Lower leg skin (tissue), 4 donors: ENCODE measurements at places on chromosomes 6 and 20.

GRCh38 chr6:19013026-19013705 is 626.0 kb downstream of the RNF144B start:
- no peak for DNase-seq

GRCh38 chr6:150144294-150144868 is 1.5 kb downstream of the PPP1R14C start:
- DNase-seq = no peak

DNA sequence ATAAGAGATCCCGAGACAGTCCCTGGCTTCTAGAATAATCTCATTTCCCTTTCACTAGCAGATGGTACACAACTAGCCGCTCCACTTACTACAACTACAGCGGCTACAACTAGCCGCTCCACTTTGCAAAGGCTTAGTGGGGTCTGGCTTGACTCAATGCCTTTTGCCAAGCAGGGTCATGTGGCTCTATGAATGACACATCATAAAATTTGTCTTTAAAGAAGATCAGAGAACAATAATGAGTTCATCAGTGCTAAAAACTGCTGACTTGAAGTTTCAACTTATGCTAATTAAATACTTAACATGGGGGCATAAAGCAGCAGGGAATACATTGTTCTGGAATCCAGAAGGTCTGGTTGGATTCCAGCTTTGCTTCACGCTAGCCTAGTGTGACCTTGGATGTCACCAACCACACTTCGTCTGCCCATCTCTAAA is 2.0 kb upstream of the MICAL1 start:
- no peak for DNase-seq

DNA sequence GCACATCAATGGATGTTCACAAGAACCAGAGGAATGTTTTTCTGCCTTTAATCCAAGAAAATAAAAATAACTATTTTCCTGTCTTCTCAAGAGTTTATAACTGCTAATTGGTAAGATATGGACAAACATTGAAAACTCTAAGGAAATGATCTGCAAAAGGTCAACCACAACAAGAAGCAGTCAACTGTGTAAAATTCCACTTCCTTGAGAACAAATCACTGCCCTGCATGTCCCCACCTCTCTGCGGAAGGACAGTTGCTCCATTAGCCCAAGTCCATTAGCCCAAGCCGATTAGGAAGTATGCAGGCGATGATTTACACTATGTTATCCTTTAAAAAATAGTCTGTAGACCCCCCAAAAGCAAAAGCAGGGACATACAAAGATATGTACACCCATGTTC is 27.6 kb downstream of the SLC22A23 start:
- DNase-seq = no peak

DNA sequence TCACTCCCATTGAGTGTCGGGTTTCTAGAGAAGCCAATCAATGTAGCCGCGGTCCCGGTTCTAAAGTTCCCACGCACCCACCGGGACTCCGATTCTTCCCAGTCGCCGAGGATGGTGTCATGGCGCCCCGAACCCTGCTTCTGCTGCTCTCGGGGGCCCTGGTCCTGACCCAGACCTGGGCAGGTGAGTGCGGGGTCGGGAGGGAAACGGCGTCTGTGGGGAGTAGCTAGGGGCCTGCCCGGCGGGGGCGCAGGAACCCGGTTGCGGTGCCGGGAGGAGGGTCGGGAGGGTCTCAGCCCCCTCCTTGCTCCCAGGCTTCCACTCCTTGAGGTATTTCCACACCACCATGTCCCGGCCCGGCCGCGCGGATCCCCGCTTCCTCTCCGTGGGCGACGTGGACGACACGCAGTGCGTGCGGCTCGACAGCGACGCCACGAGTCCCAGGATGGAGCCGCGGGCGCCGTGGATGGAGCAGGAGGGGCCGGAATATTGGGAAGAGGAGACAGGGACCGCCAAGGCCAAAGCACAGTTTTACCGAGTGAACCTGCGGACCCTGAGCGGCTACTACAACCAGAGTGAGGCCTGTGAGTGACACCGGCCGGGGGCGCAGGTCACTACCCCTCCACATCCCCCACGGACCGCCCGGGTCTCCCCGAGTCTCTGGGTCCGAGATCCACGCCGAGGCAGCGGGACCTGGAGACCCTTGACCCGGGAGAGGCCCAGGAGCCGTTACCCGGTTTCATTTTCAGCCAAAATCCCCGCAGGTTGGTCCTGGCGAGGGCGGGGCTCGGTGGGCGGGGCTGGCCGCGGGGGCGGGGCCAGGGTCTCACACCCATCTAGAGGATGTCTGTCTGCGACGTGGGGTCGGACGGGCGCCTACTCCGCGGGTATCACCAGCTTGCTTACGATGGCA is 35.2 kb upstream of the HLA-G start:
- DNase-seq = peak; percentile 92

GRCh38 chr6:148440877-148441453 is 98.3 kb downstream of the SASH1 start:
- peak; percentile 94 for DNase-seq

DNA sequence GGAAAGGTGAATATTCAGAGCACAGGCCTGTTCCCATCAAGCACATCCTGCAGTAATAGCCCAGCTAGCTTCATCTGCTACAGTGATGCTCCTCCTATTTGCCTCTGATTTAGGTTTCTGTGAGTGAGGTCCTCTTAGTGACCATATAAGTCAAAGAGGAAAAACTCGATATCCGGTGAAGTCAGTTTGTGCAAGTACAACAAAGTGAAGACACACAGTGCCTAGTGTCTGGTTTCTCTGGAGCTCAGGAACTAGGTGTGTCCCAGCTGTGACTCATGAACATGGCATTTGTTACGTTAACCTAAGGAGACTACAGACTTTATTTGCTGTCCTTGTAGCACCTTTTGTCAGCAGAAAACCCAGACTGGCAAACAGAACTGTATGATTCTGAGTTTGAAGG is 33.9 kb downstream of the EDN1 start:
- no peak for DNase-seq

DNA sequence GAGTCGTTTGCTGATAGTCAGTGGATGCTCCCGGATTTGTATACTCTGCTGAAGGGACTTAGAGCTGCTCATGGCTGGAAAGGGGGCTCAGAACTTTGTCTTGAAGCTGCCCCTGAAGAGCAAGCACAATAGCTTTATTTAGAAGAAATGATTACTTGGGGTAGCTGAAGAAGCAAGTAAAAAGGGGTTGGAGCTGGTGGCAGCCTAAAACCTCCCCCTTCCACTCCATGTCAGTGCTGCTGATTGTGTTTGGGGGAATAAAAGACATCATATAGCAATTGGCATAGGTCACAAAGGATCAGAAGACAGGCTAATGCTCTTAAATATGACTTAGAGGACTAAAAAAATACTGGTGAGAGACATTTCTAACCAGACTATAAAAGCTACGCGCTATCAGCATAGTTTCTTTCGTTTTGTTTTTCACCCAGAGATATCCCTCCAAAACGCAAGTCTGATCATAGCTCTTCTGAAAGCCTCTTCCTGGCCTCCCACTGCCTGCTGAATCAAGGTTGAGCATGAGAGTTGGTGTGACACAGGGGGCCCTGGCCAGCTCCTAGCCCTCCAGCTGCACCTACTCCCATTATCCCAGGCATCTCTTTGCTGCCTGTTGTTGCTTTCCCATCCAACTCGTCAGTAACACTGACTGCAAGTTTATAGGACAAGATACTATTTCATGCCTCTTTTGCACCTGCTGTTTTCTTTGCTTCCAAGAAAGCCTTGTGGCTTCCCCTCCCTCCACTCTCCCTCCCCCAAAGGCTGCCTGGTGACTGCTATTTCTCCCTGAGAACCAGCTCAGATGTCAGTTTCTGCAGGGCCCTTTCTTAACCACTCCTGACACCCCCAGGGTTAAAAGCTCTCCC is 33.9 kb upstream of the SGK1 start:
- DNase-seq = no peak

DNA sequence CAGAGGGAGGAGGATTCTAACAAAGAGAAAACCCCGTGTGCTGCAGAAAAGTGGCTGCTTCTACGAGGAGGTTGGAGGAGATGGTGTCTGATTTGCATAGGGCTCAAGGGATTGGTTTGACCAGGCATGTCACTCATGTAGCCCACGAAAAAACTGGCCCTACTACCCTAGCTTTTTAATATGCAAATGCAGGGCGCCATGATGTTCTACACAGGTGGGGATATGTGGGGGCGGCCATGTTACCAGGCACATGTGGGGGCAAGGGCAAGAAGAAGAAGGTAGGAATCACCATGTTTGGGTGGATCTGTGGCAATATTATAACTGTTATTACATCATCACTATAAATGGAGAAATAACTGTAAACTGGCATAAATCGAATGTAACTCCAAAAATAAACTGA is 9.9 kb downstream of the KIAA1755 start:
- no peak for DNase-seq

- no peak for DNase-seq
Measured at GRCh38 chr20:55596431-55596830, 408.9 kb downstream of the CBLN4 start.

GRCh38 chr20:1802385-1803060 is 92.7 kb upstream of the SIRPA start:
- DNase-seq = peak; percentile 92

GRCh38 chr6:4849226-4850022 is 73.2 kb downstream of the CDYL start:
- DNase-seq = no peak

DNA sequence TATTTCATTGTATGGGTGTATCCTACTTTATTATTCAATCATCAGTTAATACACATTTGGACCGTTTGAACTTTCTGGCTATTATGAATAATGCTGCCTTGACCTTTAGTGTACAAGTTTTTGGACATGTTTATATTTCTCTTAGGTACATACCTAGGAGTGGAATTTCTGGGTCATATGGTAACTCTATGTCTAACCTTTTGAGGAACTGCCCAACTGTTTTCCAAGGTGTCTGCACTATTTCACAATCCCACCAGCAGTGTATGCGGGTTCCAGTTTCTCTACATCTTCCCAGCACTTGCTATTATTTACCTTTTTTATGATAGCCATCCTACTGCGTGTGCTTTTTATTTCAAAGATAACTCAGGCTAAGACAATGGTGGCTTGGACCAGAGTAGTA is 14.3 kb upstream of the SLC13A3 start:
- no peak for DNase-seq

- no peak for DNase-seq
Measured at GRCh38 chr20:48822879-48823385, 4.9 kb downstream of the PREX1 start.

GRCh38 chr6:20021795-20022194 is 184.6 kb downstream of the ID4 start:
- DNase-seq = no peak

DNA sequence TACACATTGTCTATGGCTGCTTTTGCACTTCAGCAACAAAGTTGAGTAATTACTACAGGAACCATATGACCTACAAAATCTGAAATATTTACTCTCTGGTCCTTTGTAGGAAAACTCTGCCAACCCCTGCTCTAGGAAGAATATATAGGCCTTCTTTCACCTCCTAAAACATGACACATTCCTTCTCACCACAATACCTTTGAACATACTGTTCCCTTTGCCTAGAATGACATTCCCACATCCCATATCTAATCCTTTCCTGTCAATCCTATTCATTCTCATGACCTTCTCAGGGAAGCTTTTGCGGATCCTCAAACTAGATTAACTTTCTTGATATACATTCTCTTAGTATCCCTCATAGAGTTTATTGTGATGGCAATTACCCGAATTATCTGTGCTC is 18.0 kb upstream of the NCOA6 start:
- no peak for DNase-seq

- no peak for DNase-seq
Measured at GRCh38 chr20:51542033-51542570, 417 bp downstream of the NFATC2 start.

DNA sequence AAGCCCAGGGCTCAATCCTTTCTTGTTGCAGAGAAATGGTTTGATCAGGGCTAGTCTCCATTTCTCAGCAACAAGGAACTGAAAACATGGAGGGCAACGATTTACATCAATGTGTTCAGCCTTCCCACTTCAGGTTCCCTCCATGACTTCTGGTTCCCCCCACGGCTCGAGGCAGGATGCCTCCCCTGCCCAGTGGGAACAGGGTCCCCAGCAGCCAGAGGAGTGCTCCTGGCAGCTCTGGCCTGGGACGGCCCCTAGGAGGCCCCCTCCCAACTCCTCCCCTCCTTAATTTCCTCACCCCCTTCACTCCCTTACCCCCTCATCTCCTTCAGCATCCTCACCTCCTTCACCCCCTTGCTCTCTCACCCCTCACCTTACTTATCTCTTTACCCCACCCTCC is 283.8 kb downstream of the CDC5L start:
- no peak for DNase-seq

GRCh38 chr20:37759761-37760209 is 66.0 kb downstream of the CTNNBL1 start:
- no peak for DNase-seq

DNA sequence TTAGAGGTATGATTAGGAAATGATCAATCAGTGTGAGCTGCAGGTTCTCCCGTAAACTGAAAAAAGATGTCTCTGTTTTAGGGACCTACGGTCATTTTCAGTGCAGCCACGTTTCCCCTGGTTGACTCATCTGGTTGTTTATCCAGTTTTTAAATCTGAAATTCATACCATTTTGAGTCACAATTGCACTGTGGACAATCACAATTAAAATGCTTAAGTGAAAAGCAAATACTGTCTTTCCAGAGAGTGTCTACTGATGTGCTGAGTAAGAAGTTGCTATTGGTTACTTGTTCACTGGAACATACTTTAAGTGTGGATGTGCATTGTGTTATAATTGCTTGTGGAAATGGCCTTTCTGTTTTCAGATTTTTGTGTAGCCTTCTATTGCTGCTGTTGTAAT is 305.1 kb upstream of the SASH1 start:
- DNase-seq = no peak

DNA sequence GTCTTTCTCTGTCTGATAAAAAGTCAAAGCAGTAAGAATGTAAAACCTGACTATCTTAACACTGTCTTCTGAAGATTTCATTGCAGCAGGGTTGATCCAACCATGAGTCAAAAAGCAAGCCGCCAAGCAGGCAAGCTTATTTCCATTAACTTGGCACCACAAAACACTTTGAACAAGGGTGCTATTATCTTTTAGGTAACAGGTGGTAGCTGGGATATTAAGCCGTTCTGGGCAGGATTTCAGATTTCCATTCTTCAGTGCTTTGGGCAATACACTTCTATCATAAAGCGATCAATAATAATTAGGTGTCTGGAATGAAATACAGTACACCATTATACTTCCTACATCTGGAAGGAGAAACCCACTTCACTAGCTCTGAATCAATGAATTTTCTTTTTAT is 181.9 kb downstream of the TBC1D7 start:
- DNase-seq = no peak

- DNase-seq = no peak
Measured at GRCh38 chr6:75788894-75789293, 39.9 kb downstream of the MYO6 start.
